ENCODE measurements at places on chromosomes 16 and 17. TPM values are rescaled to one million over a fixed set of nuclear protein-coding genes. Genes with fewer than 3 reads are reported as not detected.

PRR29 gene
- 0.08 TPM for total RNA-seq

GRCh38 chr17:45649796-45650195 is 134.3 kb upstream of the CRHR1 start:
- H3K4me3 ChIP-seq = no peak overlapping the region
- no peaks in the 10 kb centered on the region for H3K36me3 ChIP-seq
- no peaks in the 10 kb centered on the region for H3K4me1 ChIP-seq
- peaks cover 83% of the 10 kb centered on the region for H3K27me3 ChIP-seq
- no peak overlapping the region for H3K27ac ChIP-seq

TBC1D3L gene
- not detected for total RNA-seq

GRCh38 chr16:9481747-9482730 is 390.6 kb downstream of the HAPSTR1 start:
- no peak overlapping the region for H3K27ac ChIP-seq
- DNase-seq = no peak
- H3K36me3 ChIP-seq = no peaks in the 10 kb centered on the region
- H3K4me1 ChIP-seq = no peaks in the 10 kb centered on the region

DNA sequence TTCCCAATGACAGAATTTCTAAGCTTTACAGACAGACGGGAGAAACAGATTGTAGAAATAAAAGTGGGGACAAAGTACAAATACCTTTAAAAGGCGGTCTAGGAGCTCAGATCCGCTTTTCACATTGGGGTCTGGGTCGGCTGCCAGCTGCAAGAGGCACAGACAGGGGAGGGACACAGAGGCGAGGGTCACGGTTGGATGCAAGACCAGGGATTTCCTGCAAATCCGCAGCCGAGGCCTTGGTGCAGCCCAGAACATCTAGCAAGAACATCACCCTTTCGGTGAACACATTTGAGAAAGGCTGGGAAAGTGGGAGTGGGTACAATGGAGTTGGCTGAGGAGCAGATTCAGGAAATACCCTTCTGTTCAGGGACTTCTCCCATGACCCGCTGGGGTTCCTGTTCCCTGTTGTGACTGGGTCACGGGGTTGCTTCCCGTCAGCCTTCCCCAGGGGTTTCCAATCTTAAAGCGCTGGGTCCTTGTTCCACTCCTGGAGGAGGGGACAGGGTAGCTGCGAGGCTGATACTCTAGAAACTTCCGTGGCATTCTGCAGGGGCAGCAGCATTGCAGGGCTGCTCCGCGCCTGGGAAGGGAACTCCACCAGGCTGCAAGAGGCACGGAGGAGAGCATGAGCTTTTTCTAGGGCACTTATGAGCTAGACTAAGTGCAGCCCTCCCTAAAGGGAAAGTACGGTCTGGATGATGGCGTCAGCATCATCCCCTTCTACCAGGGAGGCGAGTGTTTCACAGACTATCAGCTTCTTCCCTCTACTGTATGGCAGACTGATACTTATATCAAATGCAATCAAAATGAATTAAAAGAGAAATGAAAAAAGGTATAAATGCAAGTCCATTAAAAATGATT is 16.0 kb downstream of the VAC14 start:
- no peaks in the 10 kb centered on the region for H3K27me3 ChIP-seq
- peaks cover 60% of the 10 kb centered on the region for H3K36me3 ChIP-seq
- no peak overlapping the region for H3K4me3 ChIP-seq
- no peaks in the 10 kb centered on the region for H3K4me1 ChIP-seq
- H3K27ac ChIP-seq = no peak overlapping the region

KIF18B gene
- total RNA-seq = 7.8 TPM

KRTAP9-8 gene
- not detected for total RNA-seq

GPRC5B gene
- 5.8 TPM for total RNA-seq

Data from SJSA1 (cell line).